ENCODE measurements at places on chromosomes 5 and 9. TPM values are rescaled to one million over a fixed set of nuclear protein-coding genes. Genes with fewer than 3 reads are reported as not detected.

PURA gene
- total RNA-seq, result 30.7 TPM

GRCh38 chr5:7886849-7887475, 18.0 kb downstream of the MTRR start:
- no peak for DNase-seq

DNA sequence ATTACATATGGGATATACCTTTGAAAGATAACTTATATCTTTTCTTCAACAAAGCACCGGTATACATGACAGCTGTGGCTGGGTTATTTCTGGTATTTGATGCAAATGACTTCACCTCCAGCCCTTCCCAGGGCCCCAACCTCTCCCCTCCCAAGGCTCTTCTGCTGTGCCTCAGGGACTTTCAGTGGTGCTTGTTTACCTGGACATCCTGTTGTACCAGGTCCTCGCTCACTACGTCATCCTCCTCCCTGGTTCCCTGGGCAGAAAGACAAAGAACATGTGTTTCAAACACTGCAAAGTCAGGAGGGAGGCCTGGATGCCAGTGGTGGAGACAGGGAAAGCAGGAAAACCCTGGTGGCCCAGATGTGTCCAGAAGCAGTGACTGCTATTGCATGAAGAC, 23.4 kb downstream of the ANXA6 start:
- no peak for DNase-seq

POU5F2 gene
- 0.73 TPM for total RNA-seq

GRCh38 chr5:122447879-122448278, 135.8 kb downstream of the SNCAIP start:
- DNase-seq, result no peak

MYMK gene
- not detected for total RNA-seq

FOXD4L6 gene
- total RNA-seq, result not detected

DNA sequence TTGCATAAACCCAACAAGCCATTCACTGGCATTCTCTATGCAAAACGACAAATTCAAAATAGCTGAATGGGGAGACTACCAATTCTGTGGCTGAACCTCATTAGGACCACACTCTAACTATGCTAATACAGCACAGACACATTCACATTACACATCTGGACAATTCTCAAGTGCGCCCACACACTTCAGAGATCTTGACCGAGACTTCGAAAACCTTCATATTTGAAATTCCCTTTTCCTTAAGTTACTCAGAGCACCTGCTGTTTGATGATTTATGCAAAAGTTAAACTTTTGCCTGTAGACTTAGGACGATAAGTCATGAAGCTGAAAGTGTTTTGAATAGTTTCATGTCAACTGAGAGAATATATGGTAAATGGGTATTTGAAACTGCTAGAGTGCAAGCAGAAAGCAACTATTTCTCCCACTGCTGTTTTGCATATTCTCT, 111.9 kb downstream of the FBN2 start:
- DNase-seq, result no peak

DNA sequence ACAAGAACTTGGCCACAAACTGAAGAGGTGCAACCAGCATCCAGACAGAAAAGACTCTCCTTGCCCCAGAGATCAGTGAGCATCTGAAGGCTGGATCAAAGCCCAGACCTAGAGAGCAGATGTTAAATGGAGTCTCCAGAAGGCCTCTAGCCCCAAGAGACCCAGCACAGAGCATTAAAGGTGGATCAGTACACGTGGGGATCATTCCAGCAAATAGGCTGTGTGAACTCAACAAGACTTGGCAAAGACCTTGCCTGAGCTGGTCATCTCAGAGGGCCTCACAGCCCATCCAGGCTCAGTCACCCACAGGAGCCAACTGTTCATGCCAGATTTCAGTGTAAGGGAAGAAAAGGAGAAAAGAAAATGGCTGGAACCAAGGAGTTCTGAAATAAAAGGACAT, 214.0 kb downstream of the ENC1 start:
- no peak for DNase-seq

All from cardiac septum (tissue), 1 donor.